ENCODE measurements at places on chromosomes 5 and 9.

DNA sequence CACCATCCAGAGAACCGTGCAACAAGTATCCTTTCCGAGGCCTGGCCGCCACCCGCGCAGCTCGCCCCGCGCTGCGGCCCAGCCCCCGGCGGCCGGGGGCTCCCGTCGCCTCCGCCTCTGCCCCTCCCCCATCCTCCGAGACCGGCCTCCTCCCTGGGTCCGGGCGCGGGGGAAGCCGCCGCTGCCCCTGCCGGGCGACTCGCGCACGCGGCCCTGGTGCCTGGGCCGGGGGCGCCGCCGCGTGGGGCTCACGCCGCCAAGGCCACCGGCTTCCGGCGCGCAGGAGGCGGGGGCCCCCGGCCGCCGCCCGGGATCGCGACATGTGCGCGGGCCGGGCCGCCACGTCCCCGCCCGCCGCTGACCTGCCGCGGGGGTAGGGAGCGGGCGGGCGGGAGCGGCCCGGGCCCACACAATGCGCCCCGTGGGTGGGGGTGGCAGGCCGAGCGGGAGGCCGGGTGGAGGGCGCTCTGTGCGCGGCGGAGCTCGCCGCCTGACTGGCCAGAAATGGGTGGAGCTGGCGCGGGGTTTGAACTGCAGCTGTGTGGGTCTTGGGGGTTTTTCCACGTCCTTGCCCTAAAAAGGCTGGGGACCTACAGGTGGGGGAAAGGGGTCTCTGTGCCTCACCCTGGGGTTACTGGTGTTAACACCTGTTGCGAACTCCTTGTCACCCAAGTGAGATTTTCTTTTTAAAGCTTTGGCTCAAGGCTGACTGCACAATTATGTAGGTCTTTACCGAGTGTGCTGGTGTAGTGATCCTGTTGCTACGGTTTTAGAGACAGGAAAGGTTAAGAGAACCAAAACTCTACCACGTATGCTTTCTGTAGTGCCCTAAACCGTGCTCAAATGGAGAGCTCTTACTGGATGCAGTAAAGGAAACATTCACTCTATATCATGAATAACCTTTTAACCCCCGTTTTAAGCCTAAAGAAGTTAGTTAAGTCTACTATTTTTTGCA lies 32.3 kb downstream of the TNPO1 start:
- DNase-seq: peak; percentile 20

DNA sequence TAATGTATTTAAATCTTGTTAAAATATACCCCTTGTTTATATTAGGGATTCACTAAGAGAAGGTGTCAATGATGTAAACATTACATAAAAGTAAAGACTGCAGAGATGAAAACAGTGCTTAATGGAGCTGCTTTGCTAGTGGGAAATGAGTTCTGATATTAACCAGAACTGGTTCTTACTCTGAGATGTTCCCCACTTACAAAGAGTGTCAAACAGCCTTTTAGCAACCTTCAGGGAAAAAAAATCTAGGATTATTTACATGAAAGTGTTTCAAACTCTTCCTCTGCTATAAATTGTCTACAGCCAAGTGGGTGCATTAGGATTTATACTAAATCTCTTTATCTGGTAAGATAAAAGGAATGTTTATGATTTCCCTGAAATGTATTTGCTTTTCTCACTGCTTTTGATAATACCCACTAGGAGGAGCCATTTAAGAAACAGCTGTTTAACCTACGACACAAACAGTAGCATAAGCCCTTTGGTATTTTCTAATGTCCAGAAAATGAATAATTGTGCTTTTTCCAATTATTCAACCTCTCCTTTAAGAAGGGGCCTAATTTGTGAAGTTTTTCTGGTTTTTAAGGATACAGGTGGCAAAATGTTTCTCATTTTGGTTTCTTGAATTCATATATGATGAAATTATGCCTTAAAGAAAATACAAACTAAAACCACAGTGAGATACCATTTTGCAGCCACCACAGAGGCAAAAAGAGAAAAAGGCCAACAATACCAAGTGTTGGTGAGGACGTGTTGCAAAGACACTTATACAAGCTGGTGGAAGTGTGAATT lies 186.3 kb downstream of the TLE4 start:
- DNase-seq: no peak

GRCh38 chr5:73668017-73668416 lies 42.0 kb downstream of the ARHGEF28 start:
- no peak for DNase-seq

DNA sequence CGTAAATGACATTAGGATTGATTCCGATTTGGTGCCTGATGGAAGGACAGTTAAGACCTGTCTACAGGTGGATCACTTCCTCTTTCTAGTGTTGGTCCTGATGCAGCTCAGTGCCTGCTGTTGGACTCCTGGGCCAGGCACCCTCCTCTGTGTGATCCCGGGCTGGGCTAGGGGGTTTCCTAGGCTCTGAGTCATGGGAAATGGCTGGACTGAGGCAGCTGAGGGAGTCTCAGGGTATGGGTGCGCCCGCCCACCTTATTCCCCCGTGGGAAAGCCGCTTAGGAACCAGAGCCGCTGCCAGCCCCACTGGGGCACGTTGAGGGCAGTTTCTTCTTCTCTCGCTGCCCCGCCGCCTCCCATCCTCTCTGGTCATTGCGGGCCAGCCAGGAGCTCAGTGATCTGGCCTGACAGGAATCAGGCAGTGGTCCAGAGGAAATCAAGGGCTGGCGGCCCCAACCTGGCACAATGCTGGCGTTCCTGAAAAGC lies 12.9 kb downstream of the TCF7 start:
- DNase-seq: no peak

DNA sequence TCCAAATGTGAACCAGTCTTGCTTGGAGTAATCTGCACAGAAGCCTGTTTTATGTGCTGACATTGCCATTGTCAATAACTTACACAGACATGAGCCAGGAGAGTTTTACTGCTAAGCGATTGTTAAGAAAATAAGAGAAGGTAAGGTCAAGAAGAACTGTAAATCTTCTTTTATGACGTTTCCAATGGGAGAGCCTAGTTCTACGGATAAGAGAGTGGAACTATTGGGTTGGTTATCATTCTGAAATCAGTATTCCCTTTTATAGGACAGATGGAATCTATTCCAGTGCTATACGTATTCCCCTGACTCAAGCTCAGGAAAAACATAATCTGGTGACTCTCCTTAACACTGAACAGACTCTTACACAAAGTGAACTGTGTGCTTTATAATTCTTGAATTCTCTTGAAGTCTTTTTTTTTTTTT lies 137.9 kb upstream of the OTULINL start:
- no peak for DNase-seq

DNA sequence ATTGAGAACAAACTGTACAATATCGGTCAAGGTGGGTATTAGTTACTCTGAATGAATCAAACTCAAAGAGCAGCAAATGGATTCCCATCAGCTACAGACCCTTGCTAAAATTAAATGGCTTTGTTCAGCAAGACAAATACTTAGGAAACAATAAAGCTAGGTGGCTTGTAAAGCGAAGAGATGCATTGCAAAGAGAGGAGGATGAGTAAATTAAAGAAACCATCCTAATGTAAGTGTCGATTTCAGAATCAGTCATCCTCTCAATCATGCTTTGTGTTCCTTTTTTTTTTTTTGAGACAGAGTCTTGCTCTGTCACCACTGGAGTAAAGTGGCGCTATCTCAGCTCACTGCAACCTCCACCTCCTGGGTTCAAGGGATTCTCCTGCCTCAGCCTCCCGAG lies 359.2 kb upstream of the ZNF462 start:
- no peak for DNase-seq

- DNase-seq: no peak
These were observed 243.6 kb downstream of the DENND1A start for GRCh38 chr9:123686131-123686828.

DNA sequence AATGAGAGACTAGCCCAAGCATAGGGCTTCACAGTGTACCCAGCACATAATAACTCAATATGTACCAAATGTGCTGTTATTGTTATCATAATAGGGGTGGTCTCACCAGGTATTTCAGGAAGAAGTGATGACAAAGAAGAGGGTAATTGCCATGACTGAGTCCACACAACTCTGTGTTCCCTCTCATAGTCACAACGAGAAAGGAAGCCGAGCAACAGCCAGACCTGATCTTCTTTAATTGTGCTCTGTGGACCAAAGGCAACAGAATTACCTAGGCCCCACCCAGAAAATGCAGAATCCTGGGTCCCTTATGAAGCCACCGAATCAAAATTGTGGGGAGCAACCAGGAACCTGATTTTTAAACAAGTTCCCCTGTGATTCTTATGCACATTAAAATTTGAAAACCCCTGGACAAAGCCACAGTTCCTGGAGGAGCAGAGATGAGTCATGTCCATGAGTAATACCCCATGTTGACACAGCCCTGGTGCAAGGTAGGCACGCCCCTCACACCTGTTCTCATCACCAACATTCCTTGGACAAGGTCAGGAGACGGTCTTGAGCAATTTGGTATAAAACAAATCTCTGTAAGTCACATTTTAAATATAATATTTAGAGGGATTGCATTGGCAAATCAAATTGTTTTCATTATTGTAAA lies 5.2 kb downstream of the FGF1 start:
- no peak for DNase-seq

GRCh38 chr9:132862533-132862932 lies 15.6 kb downstream of the AK8 start:
- no peak for DNase-seq

DNA sequence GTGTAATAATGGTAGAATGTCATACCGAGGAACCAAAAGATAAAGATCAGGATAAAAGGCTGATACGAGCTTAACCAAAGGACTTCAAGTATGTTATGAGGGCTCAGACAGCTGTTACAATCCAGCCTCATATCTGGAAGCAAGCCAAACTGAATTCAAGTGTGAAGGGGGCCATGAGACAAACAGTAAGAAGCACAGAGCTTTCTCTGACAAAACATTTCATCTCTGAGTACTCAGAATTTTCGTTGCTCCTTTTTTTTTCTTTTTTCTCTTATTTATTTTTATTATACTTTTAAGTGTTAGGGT lies 52.9 kb upstream of the CD180 start:
- no peak for DNase-seq

DNA sequence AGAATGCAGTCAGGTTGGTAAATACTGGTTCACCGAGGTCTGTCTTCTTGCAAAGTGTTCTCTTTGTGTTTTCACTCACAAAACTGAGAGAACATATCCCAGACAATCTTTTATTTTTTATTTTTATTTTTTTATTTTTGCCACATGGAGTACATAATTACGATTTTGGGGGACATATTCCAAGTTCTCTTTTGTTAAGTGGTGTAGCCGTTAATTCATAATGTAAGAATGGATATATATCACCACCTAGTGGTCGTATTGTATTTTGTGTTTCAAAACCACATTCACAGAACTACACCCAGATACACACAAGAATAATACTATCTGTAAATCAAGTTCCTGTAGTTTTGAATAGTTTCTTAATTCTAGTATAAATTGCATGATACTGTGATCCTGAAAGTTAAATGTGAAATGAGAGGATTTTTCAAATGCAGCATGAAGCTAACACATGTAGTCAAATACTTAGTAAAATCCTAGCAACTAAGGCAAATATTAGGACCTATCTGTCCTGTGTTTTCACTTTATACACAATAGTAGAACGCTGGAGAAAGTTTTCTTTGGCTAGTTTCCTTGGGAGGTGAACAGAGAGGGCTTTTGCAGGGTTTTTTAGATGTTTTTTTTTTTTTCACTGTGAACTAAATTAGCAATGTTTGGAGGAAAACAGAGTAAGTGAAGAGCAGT lies 92.7 kb downstream of the VCAN start:
- no peak for DNase-seq

DNA sequence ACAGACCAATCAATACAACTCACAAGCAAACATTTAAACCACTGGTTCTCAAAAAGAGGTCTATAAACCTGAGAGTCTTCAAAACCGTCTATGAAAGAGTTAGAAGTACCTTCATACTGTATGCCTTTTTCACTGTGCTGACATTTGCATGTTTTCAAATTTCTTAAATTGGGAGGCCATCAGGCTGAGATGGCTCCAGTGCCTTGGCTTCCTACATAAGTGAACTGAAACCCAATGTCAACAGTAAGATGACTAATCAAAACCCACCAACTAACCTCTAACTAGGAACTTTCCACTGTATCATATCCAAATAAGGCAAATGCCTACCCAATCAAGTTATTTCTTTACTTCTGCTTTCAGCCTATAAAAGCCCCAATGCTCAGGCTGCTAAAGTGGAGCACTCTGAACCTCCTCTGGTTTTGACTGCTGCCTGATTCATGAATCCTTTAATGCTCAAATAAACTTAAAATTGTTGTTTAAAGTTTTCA lies 35.1 kb downstream of the FAM13B start:
- no peak for DNase-seq

DNA sequence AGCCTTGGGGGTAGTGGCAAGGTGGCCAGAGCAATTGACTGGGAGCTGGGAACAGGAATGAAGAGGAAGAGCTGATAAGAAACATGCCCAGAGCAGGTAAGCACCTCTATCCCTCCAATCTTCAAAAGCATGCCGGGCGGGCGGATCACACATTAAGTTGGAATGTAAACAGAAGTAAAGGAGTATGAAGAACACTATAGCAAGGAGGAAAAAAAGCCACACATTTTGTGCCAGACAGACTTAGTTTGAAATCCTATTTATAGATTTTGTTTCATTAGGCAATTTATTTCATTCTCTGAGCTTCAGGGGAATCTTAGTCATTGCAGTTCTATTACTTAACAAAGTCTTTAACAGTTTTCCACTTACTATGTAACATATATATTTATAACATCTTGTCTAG lies 173.9 kb upstream of the TNC start:
- DNase-seq: no peak

GRCh38 chr9:95497772-95498171 lies 19.0 kb downstream of the PTCH1 start:
- no peak for DNase-seq

- no peak for DNase-seq
These were observed 234.9 kb downstream of the SPATA31D1 start for GRCh38 chr9:82223442-82223841.

DNA sequence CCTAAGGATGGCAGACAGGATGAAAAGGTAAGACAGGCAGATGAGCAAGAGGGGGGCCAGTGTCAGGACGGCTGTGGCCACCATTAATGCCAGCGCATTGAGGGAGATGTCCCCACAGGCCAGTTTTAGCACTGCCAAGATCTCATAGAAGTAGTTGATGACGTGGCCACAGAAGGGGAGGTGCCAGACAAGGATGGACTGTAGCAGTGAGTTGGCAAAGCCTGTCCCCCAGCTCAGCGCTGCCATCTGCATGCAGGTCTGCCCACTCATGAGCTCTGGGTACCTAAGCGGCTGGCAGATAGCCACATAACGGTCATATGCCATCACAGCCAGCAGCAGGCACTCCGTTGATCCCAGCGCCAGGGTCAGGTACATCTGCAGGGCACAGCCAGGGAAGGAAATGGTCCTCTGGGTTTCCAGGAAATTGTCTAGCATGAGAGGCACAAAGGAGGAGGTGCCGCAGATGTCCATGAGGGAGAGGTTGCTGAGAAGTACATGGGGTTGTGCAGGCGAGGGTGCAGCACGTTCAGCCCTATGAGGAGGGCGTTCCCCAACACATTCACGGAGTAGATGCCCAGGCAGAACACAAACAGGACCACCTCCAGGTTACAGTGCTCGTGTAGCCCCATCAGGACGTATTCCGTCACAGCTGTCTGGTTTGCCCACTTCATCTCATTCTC lies 10.8 kb downstream of the OR13J1 start:
- no peak for DNase-seq

GRCh38 chr5:116436674-116437350 lies 137.8 kb downstream of the SEMA6A start:
- no peak for DNase-seq

- DNase-seq: no peak
These were observed 21.6 kb upstream of the EXOC3 start for GRCh38 chr5:421287-421880.
